SK-N-SH treated with all-trans-retinoic acid at 6 μM for 48 hours (cell line): ENCODE measurements at places on chromosomes 3 and 15.
A peak's percentile ranks its signal among the peaks of the same experiment; 100 is the strongest.

- no peak for ATAC-seq
These were observed 294.9 kb upstream of the SGO1 start for GRCh38 chr3:20480786-20481365.

- no peak for ATAC-seq
These were observed 1.8 kb upstream of the LARP6 start for GRCh38 chr15:70855764-70856163.

GRCh38 chr15:63517202-63517601 is 12.8 kb downstream of the USP3 start:
- ATAC-seq = no peak

- ATAC-seq = peak; percentile 96
These were observed 152.4 kb downstream of the AGBL1 start for GRCh38 chr15:86231864-86232721.

DNA sequence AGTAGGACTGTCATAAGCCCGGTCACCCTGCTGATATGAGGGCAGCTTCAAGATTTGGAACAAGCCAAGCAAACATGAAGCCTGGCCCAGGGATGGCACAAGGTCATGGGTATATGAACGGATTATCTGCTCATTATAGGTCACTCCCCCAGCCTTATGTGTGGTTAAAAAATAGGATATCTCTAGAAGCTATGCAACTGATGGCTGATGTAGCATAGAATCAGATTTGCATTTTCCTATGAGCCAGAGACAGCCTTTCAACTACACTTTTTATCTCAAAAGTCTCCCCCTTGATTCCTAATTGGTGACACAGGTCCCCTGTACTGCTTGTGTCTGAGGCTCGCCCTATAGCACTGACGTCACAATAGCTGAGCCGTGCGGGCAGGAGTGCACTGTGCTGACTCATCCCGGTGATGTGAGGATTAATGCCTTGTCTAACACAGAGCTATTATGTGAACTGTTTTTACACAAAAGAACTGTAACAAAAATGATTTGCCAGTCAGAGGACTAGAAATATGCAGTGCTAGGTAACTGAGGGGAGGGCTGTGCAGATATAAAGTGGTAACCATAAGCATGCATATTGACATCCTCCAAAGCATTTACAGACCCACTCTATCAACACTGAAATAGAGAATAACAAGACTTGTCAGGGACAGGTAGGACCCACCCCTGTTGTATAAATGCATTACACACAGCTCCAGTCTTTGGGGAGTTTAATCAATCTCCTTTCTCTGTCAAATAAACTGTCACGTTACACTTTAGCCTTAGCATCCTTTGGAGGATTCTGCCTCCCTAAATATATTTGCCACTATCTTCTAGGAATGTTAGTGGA is 204.9 kb downstream of the TIGIT start:
- ATAC-seq = peak; percentile 95

GRCh38 chr3:56005196-56005805 is 463.0 kb downstream of the ERC2 start:
- no peak for ATAC-seq

- ATAC-seq = peak; percentile 45
These were observed 557 bp downstream of the TFG start for GRCh38 chr3:100709842-100710260.

GRCh38 chr15:78425643-78426042 is 12.4 kb upstream of the IREB2 start:
- ATAC-seq = no peak

- no peak for ATAC-seq
These were observed 140.4 kb upstream of the TP63 start for GRCh38 chr3:189490749-189491148.

DNA sequence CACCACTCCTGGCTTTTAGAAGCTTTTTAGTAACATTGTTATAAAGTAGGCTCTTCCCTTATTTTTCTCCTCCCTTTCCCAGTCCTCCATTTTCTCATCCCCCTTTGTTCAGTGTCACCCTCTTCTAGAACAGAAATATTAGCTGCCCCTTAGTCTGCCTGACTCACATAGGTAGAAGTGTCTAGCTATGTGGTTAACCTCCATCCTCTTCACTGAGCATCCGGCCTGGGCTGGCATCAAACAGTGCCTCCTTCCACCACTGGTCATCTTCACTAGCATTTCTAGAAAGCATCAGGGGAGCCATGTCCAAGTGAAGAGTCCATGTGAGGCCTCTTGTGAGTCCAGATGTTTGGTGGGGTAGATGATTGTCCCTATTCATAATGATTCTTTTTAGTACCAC is 70.0 kb upstream of the SKOR1 start:
- no peak for ATAC-seq

DNA sequence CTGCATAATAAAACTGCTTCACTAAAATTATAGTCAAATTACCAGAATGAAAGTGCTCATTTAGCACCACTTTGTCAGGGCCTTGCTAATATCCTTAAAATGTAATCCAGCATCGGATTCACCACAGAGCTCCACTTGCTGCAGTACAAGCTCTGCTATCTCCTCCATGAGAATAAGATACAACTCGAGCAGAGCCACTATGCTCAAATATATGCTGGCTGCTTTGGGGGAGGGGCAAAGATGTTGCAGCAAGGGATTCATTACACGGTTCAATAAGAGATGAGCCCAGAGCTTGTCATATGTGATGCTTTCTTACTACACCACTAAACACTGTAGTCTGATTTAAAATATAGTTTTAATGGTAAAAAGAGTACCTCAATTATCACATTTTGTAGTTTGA is 72.2 kb downstream of the DLG1 start:
- ATAC-seq = peak; percentile 69

DNA sequence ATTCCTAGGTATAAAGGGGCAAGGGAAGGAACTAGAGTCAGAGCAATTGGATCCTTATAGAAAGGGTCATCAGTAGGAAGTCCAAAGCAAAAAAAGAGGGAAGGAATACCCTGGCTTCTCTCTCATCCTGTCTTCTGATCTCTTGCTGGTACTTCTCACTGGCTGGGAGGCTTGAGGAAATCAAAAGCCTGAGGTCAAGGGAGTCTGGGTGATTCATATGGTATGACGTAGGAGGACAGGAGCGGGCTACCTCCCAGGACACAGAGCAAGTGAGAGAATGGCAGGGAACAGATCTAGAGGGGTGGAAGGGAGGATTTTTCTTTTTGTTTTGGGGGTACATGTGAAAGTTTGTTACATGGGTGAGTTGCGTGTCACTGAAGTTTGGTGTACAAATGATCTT is 76.0 kb downstream of the CFAP20DC start:
- ATAC-seq = no peak

DNA sequence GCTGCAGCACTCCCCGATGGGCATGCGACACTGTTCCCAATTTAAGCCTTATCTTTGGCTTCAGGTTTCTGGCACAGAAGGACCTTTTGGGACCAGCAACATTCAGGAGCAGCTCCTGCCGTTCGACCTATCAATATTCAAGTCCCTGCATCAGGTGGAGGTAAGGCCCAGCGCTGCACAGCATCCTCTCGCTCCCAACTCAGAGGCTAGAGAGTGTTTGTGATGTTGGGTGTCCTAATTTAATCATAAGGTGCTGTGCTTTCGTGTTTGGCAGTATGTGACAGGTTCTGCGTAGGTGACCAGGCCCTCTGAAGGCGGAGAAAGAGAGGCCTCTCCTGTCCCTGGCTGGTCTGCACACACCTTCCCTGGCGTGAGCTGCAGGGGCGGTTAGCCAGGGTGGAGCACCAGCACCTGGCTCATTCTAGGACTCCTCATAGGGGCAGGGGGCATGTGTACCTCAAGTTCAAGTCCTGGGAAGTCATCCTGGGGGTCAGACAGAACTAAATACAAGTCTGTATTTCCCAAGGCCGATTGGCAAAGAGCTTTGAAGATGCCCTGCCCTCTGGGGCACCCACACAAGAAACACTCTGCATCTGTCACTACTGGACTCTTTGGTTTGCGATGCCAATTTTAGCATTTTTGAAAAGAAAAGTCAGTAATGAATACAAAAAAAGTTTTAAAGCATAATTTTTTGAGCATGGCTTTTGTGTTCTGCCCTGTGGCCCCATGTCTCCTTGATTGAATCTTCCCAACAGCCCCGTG is 17.0 kb downstream of the NISCH start:
- no peak; the same call in 2 of the 3 replicates for ATAC-seq

GRCh38 chr3:114725966-114726365 is 421.1 kb downstream of the ZBTB20 start:
- no peak for ATAC-seq

- peak; percentile 80 for ATAC-seq
These were observed 51.2 kb downstream of the MFN1 start for GRCh38 chr3:179398574-179399231.

DNA sequence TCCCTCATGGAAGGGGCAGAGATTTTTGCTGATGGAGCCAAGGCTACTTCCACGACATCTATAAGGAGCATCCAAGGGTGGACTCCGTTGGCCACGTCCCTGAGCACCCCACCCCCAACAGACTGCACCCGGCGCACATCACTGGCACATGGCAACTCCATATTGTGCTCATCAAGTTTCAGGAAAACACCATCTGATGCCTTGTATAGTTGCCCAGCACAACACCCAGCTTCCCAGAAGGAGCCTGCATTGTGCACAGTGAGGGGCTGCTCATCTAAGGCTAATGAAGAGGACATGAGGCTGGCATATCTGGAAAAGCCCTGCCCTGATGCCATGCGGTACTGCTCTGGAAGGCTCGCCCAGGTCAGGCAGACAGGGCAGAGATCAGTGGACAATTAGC is 15.0 kb upstream of the CACNA2D2 start:
- ATAC-seq = no peak

DNA sequence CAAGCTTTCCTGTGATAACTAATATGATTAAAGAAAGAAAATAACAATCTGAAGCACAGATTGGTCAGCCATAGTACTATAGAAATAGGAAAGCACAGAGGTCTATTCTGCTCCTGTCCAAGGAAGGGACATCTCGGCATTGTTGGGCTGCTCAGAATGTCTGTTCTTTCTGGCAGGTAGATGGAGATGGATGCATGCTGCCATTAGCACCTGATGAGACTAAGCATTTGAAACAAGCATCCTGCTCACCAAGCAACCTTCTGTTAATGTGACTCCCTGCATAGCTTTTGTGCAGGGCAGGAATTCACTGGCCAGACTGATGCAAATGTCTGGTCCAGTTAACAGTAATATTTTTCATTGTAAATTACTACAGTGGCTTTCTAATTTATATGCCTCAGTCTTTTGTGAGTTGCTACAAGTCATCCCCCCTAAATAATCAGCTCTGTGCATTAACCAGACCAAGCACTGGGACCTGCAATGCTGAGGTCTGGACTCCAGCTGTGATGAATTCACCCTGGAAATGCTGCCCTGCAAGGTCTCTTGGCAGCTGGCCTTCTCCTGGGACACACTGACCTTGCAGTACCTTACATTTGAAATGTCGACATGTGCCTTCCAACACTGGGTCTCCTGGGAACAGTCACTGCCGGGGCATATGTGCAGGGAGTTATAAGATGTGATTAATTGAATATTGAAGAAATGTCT is 1123.7 kb downstream of the IGSF11 start:
- ATAC-seq = peak; percentile 83

GRCh38 chr3:184171562-184171961 is 3.1 kb upstream of the AP2M1 start:
- no peak for ATAC-seq

GRCh38 chr3:177491296-177492032 is 294.2 kb upstream of the TBL1XR1 start:
- ATAC-seq = peak; percentile 73

DNA sequence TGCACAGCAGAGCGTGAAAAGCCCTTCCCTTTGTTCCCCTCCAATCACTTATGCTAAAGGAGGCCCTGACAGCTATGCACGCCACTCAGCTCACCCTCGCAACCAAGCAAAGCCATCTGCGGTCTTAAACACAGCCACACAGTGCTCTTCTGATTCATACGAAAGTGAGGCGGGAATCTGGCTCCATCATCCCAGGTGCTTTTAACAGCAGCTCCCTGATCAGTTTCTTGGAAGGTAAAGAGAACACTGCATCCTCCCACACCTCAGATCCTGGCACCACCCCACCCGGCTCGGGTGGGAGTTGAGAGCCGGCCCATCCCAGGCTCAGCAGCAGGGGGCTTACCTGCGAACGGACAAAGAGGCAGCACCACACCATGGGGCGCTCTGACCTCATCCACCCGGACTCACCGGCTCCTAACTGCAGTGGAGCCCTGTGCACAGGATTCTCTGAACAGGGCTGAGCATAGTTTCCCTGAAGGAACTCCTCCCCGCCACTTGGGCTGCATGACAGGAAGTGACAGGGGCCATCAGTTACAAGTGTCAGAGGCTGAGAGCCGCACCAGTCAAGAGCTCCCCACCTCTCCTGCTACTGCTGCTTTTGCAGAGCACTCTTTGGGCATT is 114.3 kb upstream of the ARHGEF3 start:
- ATAC-seq = no peak

- ATAC-seq = no peak
These were observed 8.7 kb downstream of the SPINT1 start for GRCh38 chr15:40852529-40852928.

GRCh38 chr3:46646700-46647099 is 34.4 kb downstream of the FAM240A start:
- ATAC-seq = peak; percentile 51; the same call in 2 of the 3 replicates

DNA sequence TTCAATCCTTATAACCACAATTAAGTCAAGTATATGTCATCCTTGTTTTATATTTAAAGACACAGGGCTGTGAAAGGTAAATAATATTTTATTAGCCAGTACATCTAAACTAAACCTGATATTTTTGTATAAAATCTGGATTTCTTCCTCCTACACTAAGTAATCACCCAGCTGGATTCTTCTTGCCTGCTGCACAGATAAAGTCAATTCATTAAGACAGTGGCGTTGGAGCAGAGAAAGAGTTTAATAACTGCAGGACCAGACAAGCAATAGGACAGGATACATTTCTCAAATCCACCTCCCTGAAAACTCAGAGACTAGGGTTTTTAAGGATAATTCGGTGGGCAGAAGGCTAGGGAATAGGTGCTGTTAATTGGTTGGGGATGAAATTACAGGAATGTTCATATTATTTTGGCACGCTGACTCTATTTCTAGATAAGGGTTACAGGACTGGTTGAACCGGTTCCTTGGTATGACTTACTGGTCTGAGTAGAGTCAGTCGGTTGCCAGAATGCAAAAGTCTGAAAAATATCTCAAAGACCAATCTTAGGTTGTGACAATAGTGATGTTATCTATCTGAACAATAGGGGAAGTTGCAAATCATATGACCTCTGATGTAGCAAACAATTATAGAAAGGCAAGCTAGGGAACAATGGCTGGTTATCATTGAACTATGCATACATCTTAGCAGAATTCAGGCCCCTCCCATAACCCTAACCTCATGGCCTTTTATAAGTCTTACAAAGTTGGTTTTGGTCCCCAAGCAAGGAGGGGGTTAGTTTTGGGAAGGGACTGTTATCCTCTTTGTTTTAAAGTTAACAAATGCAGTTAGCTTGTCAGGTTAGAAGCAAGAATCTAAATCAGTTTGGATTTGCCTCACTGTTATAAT is 244.8 kb downstream of the ALCAM start:
- no peak for ATAC-seq

- no peak for ATAC-seq
These were observed 9.4 kb downstream of the PIK3CB start for GRCh38 chr3:138825336-138825735.

DNA sequence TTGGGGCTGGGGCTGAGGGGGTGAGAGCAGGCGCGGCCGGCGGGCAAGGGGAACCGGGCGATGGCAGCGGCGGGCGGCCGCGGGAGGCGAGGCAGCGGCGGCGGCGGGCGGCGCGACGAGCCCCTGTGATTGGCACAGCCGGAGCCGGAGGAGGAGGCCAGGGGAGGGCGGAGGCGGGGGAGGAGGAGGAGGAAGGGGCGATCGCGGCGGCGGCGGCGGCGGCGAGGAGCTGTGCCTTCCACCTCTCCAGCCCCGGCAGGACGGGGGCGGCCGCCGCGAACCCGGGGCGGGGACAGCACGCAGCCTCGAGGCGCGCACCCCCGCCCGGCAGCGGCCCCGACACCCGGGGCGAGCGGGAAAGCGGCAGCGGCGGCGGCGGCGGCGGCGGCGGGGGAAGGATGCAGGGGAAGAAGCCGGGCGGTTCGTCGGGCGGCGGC is at the start of gene SLCO3A1:
Gene SLCO3A1, plus strand, starts transcription at position 198 of the 437 bp plus-strand sequence.
- peak; percentile 47 for ATAC-seq
